Ascending aorta (tissue), 2 donors: ENCODE measurements at places on chromosomes 5 and 9.

DNA sequence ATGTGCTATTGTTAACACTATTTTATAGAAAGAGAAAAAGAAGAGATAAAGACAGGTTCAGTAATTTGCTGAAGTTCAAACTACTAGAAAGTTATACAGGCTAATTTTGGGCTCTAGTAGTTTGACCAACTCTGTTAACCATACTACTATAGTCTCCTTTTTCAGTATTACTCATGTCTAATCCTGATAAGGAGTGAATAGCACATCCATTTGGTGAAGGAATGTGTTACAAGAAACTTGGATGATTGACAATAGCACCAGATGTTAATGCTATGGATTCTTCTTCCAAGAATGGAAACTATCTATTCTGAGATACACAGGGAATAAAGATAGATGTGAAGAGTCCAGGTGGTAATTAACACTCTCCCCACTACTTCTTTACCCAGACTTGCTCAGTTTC is 677.3 kb downstream of the PRELID2 start:
- H3K27me3 ChIP-seq = no peaks in the 10 kb centered on the region
- no peaks in the 10 kb centered on the region for H3K36me3 ChIP-seq
- no peak for DNase-seq
- H3K4me3 ChIP-seq = no peak overlapping the region

GRCh38 chr5:146340260-146341081 is 1.8 kb downstream of the POU4F3 start:
- no peak for DNase-seq
- no peak overlapping the region for H3K27ac ChIP-seq
- H3K27me3 ChIP-seq = peaks cover 16% of the 10 kb centered on the region
- no peaks in the 10 kb centered on the region for H3K4me1 ChIP-seq
- H3K36me3 ChIP-seq = no peaks in the 10 kb centered on the region

DNA sequence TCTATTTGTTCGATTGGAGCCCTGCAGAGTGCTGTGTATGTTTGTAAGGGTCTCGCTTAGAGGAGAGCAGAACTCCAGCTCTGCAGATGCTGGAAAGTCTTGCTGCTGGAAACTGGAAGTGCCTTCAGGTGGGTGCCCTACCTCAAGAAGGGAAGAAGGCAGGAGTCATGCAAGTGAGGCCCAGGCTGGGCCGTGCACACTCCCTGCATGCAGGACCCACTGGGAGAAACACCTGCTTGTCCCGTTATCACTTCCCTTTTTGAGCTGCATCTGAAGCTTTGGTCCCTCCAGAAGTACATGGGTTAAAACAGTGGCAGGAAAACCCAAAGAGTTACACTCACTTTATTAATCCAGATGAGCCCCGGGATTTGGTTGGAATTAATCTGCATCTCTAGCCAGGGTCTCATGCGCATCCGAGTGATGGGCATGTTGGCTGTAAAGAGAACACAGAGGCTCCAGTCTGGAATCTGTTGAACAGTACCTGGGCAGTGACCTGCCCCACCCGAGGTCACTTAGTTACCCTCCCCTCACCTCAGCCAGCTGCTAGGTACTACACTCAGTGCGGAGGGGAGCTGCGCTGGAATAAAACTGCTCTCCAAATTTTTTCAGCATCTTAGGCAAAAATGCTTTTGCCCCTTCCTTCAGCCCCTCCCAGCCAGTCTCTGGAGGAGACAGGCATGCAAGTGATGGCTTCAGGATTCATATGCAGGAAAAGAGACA is 1.4 kb downstream of the IRF1 start:
- H3K27me3 ChIP-seq = no peaks in the 10 kb centered on the region
- DNase-seq = peak; percentile 56
- peak overlapping the region; percentile 87 for H3K4me3 ChIP-seq
- H3K4me1 ChIP-seq = peaks cover 26% of the 10 kb centered on the region
- H3K36me3 ChIP-seq = peaks cover 39% of the 10 kb centered on the region
- no peak overlapping the region for H3K27ac ChIP-seq

GRCh38 chr9:131227112-131227958 is 49.0 kb downstream of the FAM78A start:
- H3K4me3 ChIP-seq = no peak overlapping the region
- no peak overlapping the region for H3K27ac ChIP-seq

DNA sequence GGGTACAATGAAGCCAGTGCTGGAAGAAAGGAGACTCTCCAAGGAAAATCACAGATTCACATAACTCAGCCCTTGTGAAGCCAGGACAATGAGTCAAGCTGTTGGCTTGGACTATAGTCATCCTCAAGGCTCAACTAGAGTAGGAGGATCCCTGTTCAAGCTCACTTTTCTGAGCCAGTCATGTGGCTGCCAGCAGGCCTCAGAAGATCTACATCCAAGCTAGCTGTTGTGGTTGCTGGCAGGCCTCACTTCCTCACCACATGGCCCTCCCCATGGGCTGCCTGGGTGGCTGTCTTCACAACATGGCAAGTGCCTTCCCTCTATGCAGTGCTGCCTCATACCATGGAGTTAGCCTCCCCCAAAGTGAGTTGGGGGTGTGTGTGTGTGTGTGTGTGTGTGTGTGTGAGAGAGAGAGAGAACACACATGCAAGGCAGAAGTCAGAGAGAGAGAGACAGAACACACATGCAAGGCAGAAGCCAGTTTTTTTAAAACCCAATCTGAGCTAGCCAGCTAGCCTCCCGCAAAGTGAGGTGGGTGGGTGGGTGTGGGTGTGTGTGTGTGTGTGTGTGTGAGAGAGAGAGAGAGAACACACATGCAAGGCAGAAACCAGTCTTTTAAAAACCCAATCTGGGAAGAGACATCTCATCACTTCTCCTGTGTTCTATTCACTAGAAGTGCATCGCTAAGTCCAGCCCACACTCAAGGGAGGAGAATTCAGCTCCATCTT is 17.1 kb downstream of the SCAI start:
- H3K4me3 ChIP-seq = no peak overlapping the region
- peak overlapping the region; percentile 78 for H3K27ac ChIP-seq
- DNase-seq = peak; percentile 78
- H3K4me1 ChIP-seq = no peaks in the 10 kb centered on the region
- H3K36me3 ChIP-seq = no peaks in the 10 kb centered on the region
- H3K27me3 ChIP-seq = no peaks in the 10 kb centered on the region

GRCh38 chr9:36876056-36876455 is 158.0 kb downstream of the PAX5 start:
- DNase-seq = no peak
- H3K27me3 ChIP-seq = no peaks in the 10 kb centered on the region
- H3K4me1 ChIP-seq = no peaks in the 10 kb centered on the region
- no peak overlapping the region for H3K4me3 ChIP-seq
- H3K27ac ChIP-seq = no peak overlapping the region
- H3K36me3 ChIP-seq = no peaks in the 10 kb centered on the region

DNA sequence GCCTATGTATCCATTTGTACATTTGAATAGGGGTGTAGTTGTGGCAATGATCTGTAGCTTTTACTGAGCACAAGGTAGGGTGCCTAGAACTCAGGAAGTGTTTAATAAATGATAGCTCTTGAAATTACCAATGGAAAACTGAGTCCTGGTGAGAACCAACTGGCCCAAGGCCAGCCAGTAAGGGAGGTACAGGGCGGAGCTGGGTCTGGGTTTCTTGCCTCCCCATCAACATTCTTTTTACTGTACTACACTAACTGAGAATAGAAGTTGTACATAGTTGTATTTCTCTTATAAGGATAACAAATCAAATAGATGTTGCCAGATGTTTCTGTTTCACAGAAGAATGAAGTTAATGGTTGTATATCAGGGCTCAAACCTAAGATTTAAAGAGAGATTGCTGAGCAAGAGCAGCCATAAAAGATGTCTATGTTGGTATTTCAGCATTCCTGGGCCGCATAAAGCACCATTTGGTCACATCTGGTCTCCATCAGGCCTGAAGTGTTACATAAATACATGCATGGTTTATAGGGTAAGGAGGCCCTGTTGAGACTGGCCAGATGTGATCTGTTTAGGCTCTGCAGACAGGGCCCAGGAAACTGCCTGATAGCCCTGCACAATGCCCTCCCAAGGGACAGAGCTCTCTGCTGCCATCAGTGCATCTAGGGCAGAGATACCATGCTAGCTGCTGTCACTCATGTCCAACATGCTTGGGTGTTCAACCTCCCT is 210.5 kb downstream of the NXNL2 start:
- H3K36me3 ChIP-seq = no peaks in the 10 kb centered on the region
- H3K27ac ChIP-seq = no peak overlapping the region
- no peak for DNase-seq
- H3K4me3 ChIP-seq = no peak overlapping the region
- H3K4me1 ChIP-seq = no peaks in the 10 kb centered on the region
- H3K27me3 ChIP-seq = no peaks in the 10 kb centered on the region

DNA sequence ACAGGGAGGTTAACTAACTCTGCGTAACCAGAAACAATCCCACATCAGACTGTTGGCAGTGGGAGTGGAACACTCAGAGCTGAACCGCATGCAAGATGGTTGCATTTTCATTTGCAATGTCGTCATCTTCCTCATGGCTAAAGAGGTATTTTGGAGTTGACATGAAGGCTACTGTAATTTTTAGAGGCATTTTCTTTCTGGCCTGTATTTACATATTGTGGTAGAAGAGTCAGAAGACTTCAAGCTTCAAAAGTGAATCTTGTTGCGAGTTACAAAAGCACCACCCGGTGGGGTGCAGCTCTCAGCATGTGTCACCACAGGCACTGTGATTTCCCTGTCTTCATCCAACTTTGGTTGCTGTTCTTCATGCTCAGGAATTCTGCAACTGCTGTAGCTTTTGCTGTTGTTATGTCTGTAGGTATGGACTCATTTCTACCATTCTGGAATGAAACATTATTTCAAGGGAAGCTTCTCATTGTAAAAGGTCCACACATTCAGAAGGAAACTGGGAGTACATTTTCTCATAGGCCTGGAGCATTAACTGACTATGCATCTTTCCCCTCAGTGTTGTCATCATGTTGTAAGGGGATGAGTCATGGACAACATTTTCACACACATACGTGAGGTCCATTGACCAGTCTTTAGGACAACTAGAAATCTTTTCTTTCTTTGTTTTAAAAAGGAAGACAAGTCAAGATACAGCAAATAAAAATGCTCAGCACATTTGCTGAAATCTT is 35.4 kb upstream of the GDNF start:
- H3K27me3 ChIP-seq = no peaks in the 10 kb centered on the region
- H3K4me1 ChIP-seq = no peaks in the 10 kb centered on the region
- H3K36me3 ChIP-seq = no peaks in the 10 kb centered on the region
- H3K27ac ChIP-seq = no peak overlapping the region
- H3K4me3 ChIP-seq = no peak overlapping the region
- no peak for DNase-seq

DNA sequence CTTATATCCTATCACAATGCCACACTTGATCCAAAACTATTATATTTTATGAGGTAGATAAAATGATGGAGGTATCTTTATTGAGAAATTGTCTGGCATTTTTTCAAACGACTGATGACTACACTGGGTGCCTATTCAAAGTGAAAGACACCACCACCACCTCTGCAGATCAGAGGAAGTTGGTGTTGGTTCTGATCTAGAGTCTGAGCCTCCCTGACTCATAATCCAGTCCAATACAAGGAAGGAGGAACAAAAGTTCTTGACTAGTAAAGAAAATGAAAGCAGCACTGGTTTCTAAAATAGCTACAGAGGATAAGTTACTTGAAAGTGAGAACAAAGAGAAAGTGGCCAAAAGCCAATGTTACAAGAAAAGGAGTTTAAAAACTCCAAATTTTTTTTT is 139.9 kb downstream of the RFX3 start:
- H3K4me3 ChIP-seq = no peak overlapping the region
- DNase-seq = no peak
- H3K36me3 ChIP-seq = no peaks in the 10 kb centered on the region

DNA sequence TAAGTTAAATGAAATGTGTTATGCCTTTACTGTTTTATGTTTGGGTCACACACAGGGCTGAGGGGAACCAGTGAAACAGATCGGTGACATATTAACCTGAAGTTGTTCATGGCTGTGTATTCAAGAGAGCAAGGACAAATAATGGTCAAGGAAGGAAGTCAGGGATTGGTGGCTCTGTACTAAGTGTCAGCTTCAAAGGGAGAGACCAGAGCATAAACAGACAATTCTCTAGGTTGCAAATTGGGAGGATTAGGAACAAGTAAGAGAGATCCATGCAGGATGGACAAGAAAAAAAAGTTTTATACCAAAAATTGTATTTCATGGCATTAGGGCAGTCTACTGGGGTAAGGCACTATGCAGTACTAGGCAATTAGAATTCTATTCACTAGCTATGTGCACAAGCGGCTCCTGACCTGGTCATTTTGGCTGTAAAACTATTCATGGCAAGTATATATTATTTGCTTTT is 156.3 kb downstream of the PLPPR1 start:
- H3K4me1 ChIP-seq = no peaks in the 10 kb centered on the region
- H3K27me3 ChIP-seq = no peaks in the 10 kb centered on the region
- no peak for DNase-seq
- H3K36me3 ChIP-seq = no peaks in the 10 kb centered on the region

- H3K36me3 ChIP-seq = no peaks in the 10 kb centered on the region
- no peak for DNase-seq
- H3K27ac ChIP-seq = no peak overlapping the region
- no peaks in the 10 kb centered on the region for H3K4me1 ChIP-seq
- no peak overlapping the region for H3K4me3 ChIP-seq
- H3K27me3 ChIP-seq = no peaks in the 10 kb centered on the region
Measured at GRCh38 chr9:3648266-3648665, 122.5 kb upstream of the RFX3 start.

DNA sequence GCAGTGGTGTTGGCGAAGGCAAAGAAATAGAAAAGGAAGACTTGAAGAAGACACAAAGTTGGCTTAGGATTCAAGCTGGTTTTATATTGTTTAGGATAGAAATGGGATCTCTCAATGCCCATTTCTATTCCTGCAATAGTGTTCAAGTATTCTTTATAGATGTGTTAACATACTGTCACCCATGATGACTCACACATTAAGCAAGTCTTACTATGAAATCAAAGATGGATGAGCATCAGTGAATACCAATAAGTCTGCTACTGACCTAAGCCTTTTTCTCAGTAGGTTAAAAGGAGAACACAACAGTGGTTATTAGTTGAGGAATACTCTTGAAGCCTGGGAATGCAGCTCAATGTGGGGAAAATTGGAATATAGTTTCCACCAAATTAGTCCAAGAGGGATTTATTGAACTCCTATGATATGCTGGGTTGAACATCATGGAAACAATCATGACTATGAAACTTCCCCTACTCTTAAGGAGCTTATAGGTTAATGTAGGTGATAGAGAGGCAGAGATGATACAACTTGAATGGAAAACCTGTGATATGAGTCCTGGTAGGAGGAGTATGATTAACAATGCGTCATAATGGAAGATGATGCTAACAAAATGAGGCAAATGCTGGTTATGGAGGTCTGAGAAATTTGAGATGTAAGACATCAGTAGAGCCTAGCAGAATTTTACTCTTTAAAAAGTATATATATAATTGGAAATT is 417.1 kb upstream of the DAP start:
- H3K4me1 ChIP-seq = no peaks in the 10 kb centered on the region
- no peak overlapping the region for H3K4me3 ChIP-seq
- no peaks in the 10 kb centered on the region for H3K27me3 ChIP-seq

GRCh38 chr5:32325062-32325461 is 12.3 kb upstream of the MTMR12 start:
- H3K4me1 ChIP-seq = no peaks in the 10 kb centered on the region
- no peak overlapping the region for H3K27ac ChIP-seq

- no peaks in the 10 kb centered on the region for H3K36me3 ChIP-seq
- H3K27me3 ChIP-seq = no peaks in the 10 kb centered on the region
- peak overlapping the region; percentile 20 for H3K4me3 ChIP-seq
- DNase-seq = no peak
- peaks cover 46% of the 10 kb centered on the region for H3K4me1 ChIP-seq
Measured at GRCh38 chr9:125183561-125183960, 6.0 kb downstream of the PPP6C start.

GRCh38 chr5:92380069-92380770 is 997.1 kb upstream of the ARRDC3 start:
- H3K27ac ChIP-seq = no peak overlapping the region
- no peaks in the 10 kb centered on the region for H3K27me3 ChIP-seq
- H3K4me1 ChIP-seq = no peaks in the 10 kb centered on the region
- no peak for DNase-seq
- no peaks in the 10 kb centered on the region for H3K36me3 ChIP-seq

GRCh38 chr5:44511596-44511995 is 122.4 kb upstream of the FGF10 start:
- H3K4me3 ChIP-seq = no peak overlapping the region
- H3K27ac ChIP-seq = no peak overlapping the region
